Activated CD4-positive, alpha-beta T cell treated with anti-CD3 and anti-CD28 coated beads, Interleukin-2, Interleukin-6, amounts not matched to agents 100 ng/mL and 50 ng/mL, durations not matched to agents 16 hours and 8 hours (primary cell): ENCODE measurements at places on chromosomes 12 and 14.

DNA sequence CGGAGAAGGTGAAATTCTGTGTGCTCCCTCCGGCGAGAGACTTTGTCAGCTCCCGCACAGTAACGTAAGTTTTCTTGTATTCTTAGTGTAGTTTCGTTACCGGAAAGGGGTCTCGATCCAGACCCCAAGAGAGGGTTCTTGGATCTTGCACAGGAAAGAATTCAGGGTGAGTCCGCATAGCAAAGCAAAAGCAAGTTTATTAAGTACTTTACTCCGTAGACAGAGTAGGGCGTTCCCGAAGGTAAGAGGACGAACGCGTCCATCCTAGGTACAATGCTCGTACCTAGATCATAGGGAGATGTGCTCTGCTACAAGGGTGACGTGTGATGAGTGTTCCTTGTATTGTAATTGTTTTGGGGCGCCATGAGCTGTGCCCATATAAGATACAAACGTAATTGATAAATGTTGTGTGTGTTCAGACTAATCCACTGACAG lies 293 bp downstream of the IFI27L1 start:
- DNase-seq: no peak

GRCh38 chr12:58386136-58386535 lies 444.8 kb downstream of the ATP23 start:
- no peak for DNase-seq

- DNase-seq: no peak
These were observed 106.1 kb upstream of the ANO4 start for GRCh38 chr12:100688451-100688864.

DNA sequence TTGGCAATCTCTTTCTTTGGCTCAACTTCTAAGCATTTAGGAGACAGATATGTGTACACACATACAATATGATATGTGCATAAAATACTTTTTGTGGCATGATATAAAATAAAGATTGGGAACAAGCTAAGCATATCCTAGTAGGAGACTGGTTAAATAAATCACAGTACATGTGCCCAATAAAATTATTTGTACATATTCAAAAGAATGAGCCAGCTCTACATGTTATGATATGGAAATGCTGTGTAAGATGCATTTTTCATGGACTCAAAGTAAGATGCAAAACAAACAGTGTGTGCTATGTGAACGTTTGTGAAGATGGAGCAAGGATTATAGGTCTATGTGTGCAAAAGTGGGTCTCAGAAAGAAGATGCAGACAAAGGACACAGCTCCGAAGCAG lies 311.4 kb downstream of the TMEM132D start:
- no peak for DNase-seq

- no peak for DNase-seq
These were observed at the start of gene DTX1 for GRCh38 chr12:113056631-113057488. DTX1 (plus strand) TSS chr12:113056730; CDS start chr12:113058193, 1,463 bp downstream.

DNA sequence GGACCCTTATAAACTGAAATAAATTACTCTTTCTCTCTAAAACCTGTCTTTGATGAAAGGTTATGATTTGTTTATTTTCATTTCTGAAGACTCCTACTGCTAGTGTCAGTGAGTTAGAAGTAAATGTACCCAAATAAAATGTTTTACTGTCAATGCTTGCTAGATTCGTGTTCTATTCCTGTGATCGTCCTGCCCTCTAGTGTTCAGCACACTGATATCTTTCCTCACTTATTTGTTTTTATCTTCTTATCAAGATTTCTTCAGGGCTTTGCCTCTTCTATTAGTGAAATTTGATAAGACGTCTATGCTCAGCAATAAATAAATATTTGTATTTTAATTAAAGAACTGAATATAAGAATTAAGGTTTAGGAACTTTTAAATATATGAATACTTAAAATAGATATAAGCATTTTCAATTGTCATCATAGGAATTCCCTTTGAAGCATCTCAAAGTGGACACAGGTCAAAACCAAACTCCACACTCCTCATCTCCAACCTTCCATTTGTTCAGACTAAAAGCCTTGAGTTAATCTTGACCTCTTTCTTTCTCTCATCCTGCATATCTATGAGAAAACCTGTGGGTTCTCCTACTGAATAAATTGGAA lies 75.8 kb downstream of the C12orf50 start:
- peak; percentile 7 for DNase-seq

DNA sequence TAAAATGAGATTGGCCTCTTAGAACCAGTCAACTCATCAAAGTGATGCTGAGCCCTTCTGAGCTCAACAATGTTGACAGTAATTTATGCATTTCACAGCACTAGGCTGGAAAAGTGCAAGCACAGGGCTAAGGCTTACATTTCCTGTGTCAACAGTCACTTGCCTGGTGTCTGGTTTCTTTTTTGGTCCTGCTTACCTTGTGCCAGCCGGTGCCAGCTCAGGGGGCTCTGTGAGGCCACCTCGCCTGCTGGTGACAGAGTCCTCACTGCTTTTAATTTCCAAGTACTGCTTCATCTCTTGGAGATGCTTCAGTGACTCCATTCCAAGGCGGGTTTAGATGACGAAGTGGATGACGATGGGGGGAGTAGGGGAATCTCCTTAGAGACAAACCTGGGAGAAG lies 53.1 kb upstream of the KCNA1 start:
- DNase-seq: no peak
